CD4-positive, alpha-beta T cell treated with Interleukin-1 beta for 1 hour (primary cell): ENCODE measurements at places on chromosomes 7 and 10.
A peak's percentile ranks its signal among the peaks of the same experiment; 100 is the strongest.

DNA sequence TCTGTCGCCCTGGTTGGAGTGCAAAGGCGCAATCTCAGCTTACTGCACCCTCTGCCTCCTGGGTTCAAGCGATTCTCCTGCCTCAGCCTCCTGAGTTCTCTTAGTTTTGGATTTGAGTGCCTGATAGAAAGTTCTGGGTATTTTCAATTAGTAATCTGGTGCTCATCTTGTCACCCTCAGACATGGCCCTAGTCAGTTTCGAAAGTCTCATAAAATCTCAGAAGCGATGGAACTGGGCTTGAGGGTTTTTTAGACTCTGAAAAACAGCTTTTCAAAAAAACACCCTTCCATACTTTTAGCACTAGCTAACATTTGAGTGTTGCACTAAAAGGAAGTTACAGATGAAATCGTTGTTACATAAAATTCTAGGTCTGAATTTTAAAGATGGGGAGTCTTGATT lies 9.4 kb upstream of the PIP4K2A start:
- no peak for DNase-seq

DNA sequence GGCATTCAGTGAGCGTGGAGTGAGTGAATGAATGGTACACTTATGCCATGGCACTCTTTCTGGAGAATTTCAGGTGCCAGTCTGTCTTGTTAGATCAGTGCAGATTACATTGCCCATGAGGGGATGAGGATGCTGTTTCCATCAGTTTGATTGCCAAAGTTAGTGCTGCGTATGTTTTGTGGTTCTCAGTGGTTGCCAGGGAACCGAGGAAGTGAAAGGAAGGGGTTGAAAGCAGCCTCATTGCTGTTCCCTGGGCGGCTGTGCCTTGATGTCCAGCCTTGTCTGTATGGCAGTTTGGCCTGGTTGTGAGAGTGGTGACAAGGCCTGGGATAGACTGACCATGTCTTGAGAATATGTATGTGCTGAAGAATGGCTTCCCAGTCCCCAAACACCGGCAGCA lies 30.2 kb downstream of the WBP1L start:
- DNase-seq: peak; percentile 14

- DNase-seq: no peak
Observed at GRCh38 chr7:22419488-22419887, 62.5 kb upstream of the RAPGEF5 start.

- DNase-seq: no peak
Observed at GRCh38 chr10:71587941-71588573, 131.5 kb downstream of the C10orf105 start.

DNA sequence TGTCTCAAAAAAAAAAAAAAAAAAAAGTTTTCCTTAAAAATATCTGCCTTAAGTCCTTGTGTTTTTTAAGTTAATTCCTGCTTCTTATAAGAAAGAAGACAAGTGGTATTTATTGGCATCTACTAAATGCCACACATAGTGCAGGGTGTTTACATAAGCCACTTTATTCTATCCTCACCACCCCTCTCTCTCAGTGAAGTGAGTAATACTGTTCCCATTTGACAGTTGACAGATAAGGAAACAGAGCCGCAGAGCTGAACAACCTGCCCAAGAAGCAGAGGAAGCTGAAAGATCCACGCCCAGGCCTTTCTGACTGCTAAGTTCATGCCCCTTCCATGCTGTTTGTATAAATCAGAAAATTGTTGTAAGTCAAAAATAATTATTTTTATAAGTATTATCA lies 54.1 kb downstream of the ABLIM1 start:
- DNase-seq: no peak

- DNase-seq: no peak
Observed at GRCh38 chr7:84302949-84303348, 108.4 kb upstream of the SEMA3A start.

GRCh38 chr7:1539181-1539881 lies 8.8 kb downstream of the MAFK start:
- no peak for DNase-seq

DNA sequence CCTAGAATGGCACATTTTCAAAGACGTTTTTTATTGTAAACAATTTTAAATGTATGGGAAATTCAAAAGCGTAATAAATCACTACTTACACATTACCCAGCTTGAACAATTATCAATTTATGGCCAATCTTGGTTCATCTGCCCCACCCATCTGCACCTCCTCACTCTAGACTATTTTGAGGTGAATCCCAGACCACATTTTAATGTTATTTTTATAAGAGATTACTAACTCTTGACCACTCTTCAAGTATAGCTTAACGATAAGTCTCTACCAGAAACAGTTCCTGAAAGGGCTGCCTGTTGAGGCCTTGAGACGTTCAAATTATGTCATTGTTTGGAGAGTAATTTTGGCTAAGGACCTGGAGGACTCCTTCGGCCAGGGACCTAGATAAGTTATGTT lies 33.2 kb downstream of the ECHDC3 start:
- no peak for DNase-seq

DNA sequence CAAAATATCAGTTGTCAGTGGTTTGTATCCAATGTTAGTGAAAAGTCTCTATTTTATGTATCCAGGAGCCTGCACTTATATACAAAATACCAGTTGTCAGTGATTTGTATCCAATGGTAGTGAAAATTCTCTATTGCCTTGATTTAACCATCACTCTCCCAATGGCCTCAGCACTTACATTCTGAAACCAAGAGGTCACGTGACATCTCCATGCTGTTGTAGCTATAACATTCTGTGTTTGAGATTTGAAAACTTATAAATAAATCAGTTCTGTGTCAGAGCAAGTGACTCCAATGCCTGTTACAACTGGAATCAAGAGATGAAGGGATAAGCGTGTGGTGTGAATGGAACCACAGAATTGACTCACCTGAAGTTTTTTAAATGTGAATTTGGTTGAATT lies 30.6 kb upstream of the GATA3 start:
- DNase-seq: no peak

- DNase-seq: no peak
Observed at GRCh38 chr7:45044338-45044737, 44.3 kb downstream of the CCM2 start.

DNA sequence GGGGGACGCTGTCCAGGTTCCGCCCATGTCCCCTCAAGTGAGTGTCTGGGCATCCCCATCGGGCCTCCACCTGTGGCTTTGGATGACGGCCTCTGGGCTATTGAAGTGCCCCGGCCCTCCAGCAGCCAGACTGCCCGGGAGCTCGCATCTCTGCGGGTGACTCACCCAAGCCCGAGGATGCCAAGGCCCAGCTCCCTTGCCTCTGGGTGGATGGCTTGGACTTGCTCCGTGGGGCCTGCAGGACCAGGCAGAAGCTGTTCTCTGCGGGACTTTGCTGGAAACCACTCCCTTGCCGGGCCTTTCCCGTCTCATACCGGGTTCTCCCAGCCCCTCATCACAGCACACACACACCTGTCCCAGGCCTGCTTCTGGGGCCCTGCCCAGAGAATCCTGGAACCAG lies 22.4 kb downstream of the DPYSL4 start:
- DNase-seq: no peak

- DNase-seq: no peak
Observed at GRCh38 chr7:67659091-67659490, 662.5 kb downstream of the TYW1 start.

GRCh38 chr7:116180302-116180701 lies 30.0 kb upstream of the TES start:
- DNase-seq: peak; percentile 71

GRCh38 chr10:89086801-89087521 lies 96.4 kb downstream of the FAS start:
- DNase-seq: no peak

- DNase-seq: no peak
Observed at GRCh38 chr7:84949501-84949900, 237.4 kb downstream of the SEMA3D start.

DNA sequence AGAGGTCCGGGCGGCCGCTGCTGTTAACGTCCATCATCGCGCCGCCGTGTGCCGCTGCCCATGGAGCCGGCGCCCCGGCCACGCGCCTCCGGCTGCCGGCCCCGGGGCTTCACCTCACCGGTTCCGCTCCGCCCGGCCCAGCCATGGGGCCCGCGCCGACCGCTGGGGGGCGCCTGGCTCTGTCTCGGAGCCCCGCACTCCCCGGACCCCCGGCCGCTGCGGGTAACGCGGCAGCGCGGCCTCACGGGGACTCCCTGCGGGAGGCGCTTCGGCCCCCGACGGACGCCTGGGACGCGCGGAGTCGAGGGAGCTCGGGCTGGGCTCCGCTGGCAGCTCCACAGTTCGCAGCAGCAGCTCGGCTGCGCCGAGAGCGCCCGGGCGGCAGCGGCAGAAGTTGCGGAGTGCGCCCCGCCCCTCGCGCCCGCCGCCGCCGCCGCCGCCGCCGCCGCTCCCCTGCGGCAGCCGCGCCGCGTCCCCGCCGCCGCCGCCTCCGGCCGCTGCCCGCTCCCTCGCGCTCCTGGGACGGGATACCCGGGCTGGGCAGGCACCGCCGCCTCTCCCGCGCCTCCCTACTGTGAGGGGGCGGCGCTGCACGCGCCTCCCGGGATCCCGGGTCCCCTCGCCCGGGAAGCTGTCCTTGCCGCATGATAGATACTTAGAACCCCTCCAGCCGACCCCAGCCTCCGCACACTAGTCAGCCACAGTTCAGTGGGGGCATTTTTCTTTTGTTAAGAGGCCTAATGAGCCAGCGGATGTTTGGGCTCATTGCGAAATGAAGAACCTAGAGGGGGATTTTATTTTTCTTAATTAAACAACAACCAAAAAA lies at the start of gene HTR7:
TSS of gene HTR7 (minus strand) at position 405 of the 826 bp plus-strand sequence. CDS start at position 37, 368 bp downstream.
- peak; percentile 62 for DNase-seq

- no peak for DNase-seq
Observed at GRCh38 chr7:19508821-19509220, 200.0 kb downstream of the POLR1F start.

GRCh38 chr10:62374862-62375710 lies 917 bp downstream of the ZNF365 start:
- no peak for DNase-seq

DNA sequence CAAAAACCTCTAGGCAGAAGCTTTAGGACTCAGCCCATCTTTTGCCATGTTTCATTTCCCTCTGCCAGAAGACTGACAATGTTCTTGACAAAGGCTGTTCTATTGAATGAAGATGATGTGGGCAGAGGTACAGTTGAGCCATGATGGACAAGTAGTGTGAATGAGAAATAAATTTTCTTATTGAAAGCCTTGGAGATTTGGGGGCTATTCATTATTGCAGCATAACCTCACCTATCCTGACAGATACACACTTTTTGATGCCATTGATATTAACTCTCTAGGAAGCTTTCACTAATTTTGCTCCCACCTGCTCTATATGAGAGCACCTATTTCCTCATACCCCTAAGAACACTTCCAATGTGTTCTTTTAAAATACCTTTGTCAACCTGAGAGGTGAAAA lies 36.9 kb upstream of the HPS1 start:
- DNase-seq: no peak

- DNase-seq: no peak
Observed at GRCh38 chr7:745431-746154, 18.5 kb upstream of the PRKAR1B start.

- DNase-seq: no peak
Observed at GRCh38 chr10:131513445-131513844, 201.9 kb upstream of the TCERG1L start.

- DNase-seq: no peak
Observed at GRCh38 chr7:44893710-44894234, 8.4 kb upstream of the PURB start.

DNA sequence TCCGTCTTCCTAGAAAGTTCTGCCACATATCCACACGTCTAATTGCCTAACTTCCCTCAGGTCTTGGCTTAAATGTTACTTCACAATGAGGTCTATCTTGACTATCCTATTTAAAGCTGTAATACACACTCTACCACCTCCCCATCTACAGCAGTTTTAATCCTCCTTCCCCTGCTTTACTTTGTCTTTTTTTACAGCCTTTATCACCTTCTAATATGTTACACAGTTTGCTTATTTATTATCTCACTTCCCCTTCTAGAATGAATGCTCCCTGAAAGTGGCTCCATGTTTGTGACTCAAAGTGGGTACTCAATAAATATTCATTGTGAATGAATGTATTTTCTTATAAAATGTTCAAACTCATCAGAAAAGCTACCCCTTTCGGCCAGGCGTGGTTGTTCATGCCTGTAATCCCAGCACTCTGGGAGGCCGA lies 13.6 kb upstream of the MICU1 start:
- no peak for DNase-seq

DNA sequence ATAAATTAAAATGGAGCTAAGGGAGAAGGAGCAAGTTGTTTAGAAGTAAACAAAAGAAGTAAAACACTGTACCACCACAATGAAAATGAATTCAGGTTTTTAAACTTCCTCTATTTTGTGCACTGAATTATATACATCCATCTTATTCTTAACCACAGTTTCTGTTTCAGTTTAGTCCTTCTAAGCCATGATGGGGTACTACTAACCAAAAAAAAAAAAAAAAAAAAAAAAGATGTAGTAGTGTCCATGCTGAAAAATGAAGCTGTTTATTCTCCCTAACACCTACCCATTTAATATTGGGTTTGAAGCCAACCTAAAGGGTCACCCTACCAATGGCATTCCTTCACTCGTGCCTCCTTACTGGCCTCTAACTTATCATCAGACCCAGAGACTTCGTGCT lies 3.4 kb upstream of the BMPR1A start:
- no peak for DNase-seq

GRCh38 chr7:36863901-36864701 lies 139.8 kb upstream of the AOAH start:
- DNase-seq: peak; percentile 41

DNA sequence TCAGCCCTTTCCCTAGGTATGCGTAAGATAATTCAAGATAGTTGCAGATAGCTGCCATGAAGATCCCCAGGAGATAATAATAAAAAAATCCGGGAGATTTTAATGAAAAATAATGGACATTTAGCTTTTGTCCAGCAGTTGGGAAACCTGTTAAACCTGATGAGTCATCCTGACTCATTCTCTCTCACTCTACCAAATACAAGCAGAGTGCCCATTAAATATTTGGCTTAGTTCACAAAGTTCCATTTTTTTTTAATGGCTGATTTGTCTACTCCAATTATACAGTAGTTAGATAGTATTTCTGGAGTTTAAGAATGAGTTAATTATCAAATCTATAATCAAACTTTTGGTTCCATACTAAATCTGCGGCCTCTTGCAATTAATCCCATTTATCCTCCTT lies 2.1 kb upstream of the SHTN1 start:
- DNase-seq: no peak

DNA sequence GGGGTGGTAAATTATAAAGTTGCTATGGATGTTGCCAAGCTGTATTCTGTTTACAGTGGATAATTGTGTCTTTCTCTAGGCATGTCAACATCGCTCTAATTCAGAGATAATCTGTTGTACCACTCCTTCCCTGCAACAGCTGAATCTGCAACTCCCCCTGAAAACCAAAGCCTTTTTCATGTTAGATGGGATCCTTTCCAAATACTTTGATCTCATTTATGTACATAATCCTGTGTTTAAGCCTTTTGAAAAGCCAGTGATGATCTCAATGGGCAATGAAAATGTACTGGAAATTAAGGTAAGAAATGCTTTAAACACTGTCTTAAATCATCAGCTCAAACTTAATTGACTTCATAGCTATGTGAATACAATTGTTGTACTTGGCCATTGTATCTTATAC lies 91.0 kb downstream of the MET start:
- DNase-seq: no peak

DNA sequence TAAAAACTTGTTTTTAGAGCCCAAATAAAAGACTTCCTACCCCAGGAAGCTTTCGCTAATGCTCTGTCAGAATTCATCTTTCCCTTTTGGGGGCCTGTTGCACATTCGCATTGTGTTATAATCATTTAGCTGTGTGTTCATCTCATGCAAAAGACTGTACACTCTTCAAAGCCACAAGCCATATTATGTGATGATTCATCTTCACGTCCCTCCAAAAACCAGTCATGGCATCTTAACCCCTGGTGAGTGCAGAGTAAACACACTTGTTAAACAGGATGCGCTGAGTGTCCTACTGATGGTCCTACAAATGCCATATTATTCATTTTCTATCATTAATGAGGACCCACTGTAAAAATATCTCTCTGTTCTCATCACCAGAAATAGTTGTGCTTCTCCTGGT lies 235.4 kb downstream of the KIAA1217 start:
- no peak for DNase-seq
